ENCODE measurements at places on chromosomes 13 and 19.

GRCh38 chr13:66864627-66865026, 365.5 kb downstream of the PCDH9 start:
- H3K27me3 ChIP-seq: no peaks in the 10 kb centered on the region
- no peak for DNase-seq
- H3K4me3 ChIP-seq: no peak overlapping the region

DNA sequence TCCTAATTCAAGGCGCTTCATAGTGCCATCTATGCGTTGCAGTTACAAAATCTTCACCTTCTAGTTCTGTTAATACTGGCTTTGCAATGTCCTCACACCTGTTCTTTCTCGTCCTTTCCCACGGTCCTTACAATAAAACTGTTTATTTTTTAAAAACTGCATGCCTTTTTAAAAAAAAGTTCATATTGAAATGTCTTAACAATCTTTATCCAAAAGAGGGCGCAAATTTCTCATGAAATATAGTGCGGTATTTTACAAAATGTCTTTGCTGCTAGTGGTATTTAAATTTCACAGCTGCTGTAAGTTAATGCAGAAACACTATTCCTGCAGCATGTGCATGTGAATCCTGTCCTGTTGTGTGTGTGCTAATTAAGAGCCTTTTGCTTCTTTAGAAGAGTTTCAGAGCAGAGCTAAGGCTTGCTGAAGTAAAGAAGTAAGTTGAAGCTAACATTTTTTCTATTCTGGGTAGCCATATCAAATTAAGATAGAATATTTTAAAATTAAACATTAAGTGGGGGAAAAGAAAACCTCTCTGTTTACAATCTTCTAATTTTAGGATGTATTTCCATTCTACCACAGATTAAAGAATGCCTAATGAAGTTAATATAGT, 15.8 kb upstream of the CLDN10 start:
- no peak overlapping the region for H3K4me3 ChIP-seq
- no peak overlapping the region for H3K27ac ChIP-seq
- no peaks in the 10 kb centered on the region for H3K4me1 ChIP-seq
- no peak for DNase-seq
- H3K27me3 ChIP-seq: no peaks in the 10 kb centered on the region

DNA sequence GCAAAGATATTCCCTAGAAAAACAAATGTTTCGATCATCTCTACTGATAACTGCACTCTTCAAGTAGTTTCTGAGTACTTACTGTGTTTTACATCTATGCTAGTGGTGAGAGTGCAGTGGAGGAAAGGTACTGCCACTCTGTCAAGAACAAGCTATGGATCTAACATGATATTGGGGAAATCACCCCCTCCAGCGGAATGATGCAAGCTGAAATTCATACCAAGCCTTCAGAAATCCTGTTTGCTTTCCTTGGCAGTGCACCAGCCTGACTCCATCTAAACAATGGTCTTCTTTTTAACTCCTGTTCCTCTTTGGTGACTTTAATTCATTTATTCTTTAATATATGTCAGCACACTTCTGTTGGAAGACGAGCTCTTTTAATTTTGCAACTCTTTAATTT, 238.0 kb downstream of the PCDH9 start:
- H3K36me3 ChIP-seq: no peaks in the 10 kb centered on the region
- H3K27me3 ChIP-seq: no peaks in the 10 kb centered on the region
- no peak overlapping the region for H3K27ac ChIP-seq
- no peaks in the 10 kb centered on the region for H3K4me1 ChIP-seq

DNA sequence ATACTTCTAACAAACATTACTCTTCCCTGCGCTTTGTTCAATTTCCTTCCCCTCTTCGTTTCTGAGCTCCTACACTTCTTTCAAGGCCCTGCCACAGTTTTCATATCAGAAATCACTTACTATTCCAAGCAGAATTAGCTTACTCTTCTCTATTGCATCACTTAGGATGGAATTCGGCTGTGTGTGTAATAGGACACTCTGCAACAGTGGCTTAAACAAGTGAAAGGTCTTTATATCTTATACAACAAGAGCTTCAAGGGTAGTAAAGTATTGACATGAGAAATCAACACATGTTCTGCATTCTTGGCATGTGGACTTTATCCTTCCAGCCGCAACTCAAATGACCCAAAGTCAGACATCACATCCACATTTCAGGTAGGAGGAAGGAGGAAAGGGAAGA, 279.6 kb downstream of the PCDH20 start:
- DNase-seq: no peak
- H3K4me3 ChIP-seq: no peak overlapping the region
- no peaks in the 10 kb centered on the region for H3K36me3 ChIP-seq
- no peaks in the 10 kb centered on the region for H3K27me3 ChIP-seq
